ENCODE measurements at places on chromosomes 11 and 22.
A peak's percentile ranks its signal among the peaks of the same experiment; 100 is the strongest.

DNA sequence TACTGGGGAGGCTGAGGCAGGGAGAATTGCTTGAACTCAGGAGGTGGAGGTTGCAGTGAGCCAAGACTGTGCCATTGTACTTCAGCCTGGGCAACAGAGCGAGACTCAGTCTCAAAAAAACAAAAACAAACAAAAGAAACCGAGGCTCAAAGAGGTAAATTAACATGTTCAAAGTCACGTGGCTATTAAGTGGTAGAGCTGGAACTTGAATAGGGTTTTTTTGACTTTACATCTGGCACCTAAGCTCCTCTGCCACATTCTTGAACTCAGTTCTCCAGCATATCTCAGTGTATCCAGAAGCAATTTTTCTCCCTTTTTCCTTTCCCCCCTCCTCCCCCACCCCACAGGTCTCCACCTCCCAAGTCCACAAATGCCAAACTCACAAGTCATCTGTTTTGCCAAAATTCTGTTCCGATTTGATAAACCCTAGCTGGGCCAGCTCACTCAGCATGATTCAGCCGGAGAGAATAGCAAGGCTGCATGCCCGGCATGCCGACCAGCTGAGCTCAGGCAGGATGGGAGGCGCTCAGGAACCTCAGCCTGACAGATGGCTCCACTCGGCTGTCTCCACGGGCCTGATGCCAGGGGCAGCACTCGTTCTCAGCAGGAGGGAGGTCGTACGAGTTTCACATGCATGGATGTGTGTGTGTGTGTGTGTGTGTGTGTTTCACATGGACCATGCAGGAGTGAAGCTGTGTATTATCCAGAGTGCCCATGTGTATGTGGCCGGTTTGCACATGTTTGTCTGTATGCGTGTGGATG lies 63.2 kb upstream of the RRAS2 start:
- DNase-seq, result no peak

DNA sequence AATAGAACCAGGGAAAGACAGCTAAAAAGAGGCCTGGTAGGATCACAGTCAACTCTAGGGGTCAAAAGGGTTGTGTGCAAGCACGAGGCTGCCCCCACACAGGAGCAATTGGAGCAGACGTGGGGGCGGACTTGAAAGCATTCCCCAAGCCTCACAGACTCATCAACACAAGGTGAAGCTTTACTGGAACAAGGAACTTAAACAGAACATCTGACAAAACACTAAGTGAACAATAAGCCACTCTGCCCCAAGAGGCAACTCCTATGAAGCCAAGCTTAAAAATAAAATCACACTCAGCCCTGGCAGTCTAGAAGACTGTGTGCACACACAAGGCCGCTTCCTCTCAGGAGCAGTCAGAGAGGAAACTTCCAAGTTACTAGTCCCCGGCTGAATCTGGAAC lies 32.2 kb upstream of the TEAD1 start:
- DNase-seq, result no peak

DNA sequence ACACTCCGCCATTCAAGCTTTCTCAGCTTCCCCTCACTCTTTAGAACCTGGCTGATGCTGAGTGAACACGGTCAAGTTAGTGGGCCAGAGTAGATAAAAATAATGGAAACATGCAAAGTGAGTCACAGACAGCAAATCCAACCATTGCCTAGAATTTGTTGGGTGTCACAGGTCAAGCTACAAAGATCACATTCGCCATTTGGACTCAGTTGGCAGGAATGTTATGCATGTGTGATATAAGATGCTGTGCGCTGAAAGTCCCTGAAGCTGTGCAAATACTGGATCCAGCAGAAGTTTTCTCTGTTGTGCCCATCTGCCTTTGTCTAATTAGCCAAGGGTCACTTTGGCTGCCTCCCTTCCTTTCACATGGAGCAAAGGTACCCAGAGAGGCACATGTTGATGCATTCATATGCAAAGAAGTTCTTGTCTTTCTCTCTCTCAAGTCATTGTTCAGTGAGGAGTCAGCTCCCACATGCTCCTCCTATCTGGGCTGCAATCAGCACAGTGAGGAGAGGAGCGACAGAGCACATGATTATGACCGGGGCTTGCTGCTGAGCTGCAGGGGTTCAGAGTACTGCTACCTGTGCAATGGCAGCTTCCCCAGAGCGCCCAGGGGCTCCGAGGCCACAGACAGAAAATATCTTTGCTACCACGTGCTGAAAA lies 39.7 kb downstream of the FLI1 start:
- no peak for DNase-seq

DNA sequence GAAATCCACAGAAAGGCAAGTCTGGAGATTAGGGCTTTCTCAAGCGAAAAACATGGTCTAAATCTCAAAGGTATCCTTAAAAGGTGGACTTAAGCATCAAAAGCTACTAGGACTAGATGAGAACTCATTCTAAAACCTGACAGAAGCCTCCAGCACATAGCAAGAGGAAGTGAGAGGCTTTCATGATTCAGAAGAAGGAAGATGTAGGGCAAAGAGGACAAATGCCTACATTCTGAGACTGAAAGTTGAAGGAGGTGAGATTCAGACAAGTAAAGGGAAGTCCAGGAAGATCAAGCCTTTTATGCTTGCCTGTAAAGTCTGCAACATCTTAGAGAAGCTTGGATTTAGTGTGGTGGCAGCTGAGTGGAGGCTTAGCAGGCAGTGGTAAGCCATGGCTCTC lies 98.9 kb downstream of the PGR start:
- DNase-seq, result no peak

DNA sequence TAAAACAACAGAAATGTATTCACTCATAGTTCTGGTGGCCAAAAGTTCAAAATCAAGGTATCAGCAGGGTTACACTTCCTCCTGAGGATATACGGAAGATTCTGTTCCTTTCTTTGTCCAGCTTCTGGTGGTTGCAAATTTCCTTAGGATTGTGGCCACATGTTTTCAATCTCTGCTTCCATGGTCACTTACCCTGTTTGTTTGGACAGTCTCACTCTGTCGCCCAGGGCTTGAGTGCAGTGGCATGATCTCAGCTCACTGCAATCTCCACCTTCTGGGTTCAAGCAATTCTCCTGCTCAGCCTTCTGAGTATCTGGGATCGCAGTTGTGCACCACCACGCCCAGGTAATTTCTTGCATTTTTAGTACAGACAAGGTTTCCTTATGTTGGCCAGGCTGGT lies 534.3 kb downstream of the KCNA4 start:
- no peak for DNase-seq

GRCh38 chr11:131762346-131763110 lies 392.1 kb downstream of the NTM start:
- DNase-seq, result no peak

DNA sequence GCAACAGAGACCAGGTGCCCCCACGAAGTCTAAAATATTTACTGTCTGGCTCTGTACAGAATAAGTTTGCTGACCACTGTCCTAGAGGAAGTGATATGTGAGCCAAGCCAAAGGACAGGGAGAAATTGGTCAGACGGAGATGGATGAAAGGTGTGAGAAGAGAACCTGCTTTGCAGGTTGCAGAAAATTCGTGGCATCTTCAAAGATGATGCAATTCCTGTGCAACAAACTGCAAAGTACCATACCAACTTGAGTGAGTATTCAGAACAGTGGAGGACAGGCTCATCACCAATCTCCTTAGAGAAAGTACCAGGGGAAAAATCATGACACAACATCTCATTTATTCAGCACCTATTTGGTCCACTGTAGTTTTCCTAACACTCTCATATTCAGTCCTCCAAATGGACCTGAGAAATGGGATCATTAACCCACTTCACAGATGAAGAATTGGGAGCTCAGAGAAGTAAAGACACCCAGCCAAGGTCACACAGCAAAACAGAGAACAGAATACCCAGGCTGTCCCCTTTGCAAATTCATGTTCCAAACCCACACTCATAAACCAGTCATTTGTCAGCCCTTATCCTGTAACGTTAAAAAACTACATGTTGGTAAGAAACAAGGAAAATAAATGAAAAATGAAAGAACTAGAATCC lies 536.8 kb downstream of the MIAT start:
- no peak for DNase-seq

DNA sequence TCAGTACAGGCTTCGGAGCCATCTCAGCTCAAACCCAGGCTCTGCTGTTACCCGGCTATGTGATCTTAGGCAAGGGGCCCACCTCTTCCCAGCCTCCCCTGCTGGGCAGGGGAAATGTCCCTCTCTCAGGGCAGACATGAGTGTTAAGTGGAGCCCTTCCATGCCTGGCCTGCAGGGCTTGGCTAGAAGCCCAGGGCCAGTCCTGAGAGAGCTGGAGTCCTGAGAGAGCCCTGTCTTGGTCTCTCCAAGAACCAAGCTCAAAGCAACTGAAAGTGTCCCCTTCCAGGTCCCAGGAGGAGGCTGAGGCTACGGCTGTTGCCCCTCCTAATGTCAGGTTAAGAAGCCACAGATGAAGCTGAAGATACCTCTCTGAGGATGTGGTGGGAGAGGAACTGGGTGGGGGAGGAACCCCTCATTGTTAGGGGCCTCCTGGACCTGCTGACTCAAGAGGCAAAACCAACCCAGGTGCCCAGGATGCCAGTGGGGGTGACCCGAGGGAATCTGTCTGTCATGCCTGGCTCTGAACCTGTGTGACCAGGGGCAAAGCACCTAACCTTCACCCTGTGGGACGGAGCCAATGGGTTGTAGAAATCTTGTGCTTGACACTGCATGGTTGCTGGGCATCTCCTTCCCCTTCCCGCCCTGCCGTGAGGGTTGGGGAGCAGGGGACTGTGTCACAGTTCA lies 4.2 kb downstream of the ZP1 start:
- DNase-seq, result peak; percentile 18

DNA sequence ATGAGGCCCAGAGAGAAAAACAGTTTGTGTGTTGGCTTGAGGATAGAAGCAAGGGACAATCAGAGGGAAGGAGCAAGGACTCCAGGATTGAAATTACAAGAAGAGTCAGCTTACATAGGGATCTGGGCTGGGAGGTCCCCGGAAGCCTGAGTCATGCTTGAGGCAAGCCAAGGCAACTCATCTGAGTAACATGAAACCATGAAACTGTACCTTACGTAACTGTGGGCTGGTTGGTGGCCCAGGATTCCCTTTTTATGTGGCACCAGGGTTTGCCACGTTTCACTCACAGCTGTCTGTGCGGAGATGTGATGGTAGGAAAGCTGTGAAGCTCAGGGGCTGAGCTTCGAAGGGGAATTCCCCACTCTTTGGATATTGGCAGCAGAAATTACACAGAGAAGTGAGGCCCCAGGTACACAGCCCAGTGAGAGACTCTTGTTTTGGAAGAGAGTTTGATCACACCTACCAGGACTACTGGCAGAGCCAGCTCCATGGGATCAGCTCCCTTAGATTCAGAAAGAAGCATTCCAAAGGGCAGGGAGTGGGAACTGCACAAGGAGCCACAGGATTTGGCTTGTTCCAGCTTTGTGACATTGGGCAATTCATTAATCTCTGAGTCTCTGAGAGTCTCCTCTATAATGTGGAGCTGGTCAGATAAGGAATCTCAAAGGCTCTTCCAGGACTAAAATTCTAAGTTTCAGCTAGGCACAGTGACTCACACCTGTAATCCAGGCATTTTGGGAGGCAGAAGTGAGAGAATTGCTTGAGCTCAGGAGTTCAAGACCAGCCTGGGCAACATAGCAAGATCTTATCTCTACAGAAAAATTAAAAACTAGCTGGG lies 7.8 kb downstream of the SLC5A1 start:
- DNase-seq, result peak; percentile 45

DNA sequence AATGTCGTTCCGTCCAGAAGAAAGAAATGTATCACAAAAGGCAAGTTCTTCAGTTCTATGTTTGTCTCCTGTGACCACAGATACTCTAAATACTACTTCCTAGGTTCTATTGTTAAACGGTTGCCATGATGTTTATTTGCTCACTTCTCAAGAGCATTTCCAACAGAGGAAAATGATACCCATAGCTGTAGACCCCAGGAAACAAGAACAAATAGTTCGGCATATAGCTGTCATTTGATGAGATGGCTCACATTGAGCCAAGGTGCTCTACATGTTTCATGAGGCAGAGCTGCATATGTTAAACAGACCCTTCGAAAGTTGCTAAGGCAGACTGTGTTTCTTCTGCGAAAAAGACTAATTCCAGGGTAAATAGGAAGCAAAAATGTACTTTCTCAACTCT lies 15.4 kb upstream of the ANGPTL5 start:
- DNase-seq, result no peak

GRCh38 chr22:28230671-28231070 lies 311.6 kb upstream of the PITPNB start:
- DNase-seq, result no peak

DNA sequence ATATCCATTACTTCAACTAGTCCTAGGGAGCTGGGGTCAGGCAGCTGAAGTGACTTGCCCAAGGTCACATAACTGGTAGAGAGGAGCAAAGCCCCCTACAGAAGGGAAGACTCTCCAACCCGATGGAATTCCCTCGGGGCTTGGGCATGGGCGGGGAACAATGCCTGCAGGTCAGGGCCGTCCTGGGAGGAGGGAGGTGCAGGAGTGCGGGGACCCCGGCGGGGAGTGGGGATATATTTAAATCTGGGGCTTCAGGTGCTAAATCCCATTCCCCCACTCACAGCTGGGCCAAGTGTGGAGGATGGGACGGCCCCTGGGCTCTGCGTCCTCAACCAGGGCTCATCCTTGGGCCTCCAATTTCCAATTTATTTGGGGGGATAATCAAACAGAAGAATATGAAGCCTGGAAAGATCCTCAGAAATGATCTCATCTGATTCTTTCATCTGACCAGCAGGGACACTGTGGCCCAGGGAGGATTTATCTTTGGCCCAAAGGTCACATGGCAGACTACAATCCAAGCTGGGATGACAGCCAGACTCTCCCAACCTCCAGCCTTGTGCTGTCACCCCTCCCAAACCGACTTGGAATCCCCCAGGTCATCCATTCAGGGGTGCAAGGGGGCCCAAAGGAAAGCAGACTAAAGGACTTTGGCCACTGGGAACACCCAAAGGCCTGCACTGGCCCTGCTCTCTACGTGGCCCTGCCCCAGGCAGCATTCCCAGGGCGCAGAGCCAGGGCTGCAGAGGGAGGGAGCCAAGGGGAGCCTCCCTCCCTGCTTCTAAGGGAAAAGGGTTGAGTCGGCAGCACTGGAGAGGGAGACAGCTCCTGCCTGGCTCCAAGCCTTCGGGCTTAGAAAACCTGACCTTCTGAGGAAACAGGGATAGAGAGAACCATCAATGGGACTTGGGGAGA lies 8.7 kb upstream of the C1QTNF6 start:
- DNase-seq, result no peak

DNA sequence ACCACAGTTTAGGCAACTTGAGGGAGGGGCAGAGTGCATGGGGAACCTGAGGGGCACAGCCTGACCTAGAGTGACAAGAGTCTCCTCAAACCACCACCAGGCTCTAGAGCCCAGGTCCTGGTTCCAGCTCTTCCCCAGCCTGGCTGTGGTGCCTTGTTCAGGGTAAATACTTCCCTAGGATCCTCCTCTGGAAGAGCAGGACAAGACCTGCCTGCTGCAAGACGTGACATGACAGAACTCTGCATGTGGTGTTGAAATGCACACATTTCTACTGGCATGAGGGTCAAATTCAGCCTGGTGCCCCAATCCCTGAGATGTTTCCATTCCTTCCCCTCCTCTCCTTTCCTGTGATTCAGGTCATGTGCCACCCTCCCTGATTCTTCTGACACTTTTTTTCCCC lies 3.3 kb downstream of the SEC14L2 start:
- no peak for DNase-seq

DNA sequence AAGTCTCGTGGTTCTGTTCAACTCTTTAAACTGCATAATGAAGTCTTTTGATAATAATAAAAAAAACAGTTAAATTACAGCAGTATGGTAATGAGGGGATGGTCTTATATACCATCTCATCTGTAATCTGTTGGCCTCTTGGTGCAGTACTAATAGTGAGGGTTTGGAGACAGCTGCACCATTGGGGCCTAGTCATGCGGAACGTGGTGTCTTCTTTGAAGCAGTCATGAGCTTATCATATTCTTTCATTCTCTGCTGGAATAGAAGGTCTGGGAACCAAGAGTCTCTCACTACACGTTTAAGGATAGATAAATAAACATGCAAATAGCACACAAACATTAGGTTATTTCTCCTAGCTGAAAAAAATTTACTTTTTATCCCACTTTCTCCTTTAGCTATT lies 40.9 kb upstream of the OR9Q1 start:
- DNase-seq, result no peak
